ENCODE measurements at places on chromosomes 2 and 18.

DNA sequence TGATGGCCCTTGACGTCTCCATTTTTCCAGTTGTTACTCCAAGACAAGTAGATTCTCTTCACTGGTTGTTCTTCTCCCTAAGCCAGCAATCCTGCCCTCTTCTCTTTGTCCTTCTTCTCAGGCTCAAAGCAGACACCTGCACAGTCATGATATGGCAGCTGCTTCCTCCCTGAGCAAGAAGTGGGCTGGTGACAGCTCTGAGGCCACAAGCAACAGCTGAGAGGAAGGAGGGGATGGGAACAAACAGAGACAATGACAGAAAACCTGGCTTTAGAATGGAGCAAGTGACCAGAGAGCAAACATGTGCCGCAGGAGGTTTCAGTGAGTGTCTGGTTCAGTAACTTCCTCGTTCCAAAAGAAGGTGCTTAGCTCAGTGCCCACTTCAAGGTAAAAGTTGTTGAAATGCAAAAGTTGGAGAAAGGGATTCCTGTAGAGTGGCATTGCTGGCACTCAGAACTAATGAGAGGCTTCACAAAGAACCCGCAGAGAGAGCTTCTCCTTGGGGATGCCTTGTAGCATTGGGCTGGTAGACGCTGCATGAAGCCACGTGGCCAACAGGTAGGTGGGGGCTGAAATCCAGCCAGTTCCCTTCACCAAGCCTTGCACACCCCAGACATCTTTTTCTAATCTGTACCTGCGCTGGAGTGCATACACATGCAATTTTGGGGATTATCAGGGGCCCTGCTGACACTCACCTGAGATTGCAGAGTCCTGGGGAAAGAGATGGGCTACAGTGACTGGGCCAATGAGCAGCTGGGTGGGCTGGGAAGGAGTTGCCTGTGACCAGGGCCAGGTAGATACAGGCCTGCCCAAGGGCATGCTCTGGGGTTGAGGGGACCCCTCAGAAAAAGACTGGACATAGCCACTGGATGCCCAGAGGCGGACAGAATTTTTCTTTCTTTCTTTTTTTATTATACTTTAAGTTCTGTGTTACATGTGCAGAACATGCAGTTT is 153.3 kb upstream of the RAB12 start:
- no peak for DNase-seq

DNA sequence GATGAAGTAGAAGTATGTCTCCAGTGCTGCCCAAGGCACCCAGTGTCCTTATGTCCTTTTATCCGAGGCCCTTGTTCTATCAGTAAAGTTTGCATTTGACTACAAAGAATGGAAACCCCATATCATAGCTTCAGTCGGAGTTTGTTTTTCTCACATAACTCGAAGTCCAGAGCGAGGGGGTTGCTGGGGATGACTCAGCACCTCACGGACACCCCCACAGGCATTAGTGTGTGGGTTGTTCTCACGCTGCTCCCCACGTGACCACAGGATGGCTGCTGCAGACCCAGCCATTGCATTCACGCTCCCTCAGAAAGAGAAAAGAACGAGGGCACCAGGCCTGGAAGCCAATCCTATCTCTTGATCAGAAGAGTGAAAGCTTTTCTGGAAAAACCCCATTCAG is 27.8 kb downstream of the SALL3 start:
- no peak for DNase-seq

GRCh38 chr2:106161938-106162820 is 31.9 kb downstream of the UXS1 start:
- no peak for DNase-seq

- no peak for DNase-seq
These were observed 127.1 kb downstream of the DOCK10 start for GRCh38 chr2:224915136-224915535.

- DNase-seq, result no peak
These were observed 334.7 kb upstream of the GULP1 start for GRCh38 chr2:187956906-187957534.

DNA sequence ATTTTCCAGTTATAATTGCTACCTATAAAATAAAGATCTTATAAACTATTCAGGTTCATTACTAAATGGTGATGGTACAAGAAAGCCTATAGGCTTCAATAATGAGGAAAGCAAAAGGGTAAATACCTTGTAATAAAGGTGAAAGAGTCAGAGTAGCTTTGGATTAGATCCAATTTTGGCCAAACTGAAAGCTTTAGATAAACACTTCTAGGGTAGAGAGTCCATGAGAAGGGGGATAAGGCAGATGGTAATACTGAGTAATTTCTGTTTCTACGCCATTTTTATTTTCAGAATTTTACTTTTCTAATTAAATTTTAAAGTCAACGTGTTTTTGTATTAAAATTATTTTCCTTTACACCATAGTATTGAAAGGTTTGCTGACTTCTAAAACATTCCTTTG is 9.4 kb downstream of the CASP8 start:
- no peak for DNase-seq

Measured in right cardiac atrium (tissue), 5 donors.